KBM-7 (cell line): ENCODE measurements at places on chromosomes 13 and 19.
A peak's percentile ranks its signal among the peaks of the same experiment; 100 is the strongest.

- peak; percentile 82 for DNase-seq
These were observed 27.8 kb downstream of the NFIX start for GRCh38 chr19:13022859-13023636.

- no peak for DNase-seq
These were observed 11.2 kb downstream of the KDM4B start for GRCh38 chr19:4980067-4980466.

DNA sequence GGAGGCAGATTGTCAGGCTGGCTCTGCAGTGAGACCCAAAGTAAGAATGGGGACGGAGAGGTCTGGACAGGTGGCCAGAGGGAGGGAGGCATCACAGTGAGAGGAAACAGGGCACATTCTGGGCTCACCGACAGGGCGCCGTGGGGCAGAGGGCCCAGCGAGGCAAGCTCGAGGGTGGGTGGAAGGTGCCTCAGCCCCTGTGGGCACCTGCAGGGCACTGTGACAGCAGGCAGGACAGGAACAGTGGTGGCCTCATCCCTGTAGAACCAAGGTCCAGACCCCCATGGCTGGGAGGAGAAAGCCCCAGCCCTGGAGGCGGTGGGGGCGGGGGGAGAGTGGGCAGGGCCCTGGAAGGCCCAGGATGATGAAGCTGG lies 27.7 kb downstream of the PIP5K1C start:
- DNase-seq: no peak

DNA sequence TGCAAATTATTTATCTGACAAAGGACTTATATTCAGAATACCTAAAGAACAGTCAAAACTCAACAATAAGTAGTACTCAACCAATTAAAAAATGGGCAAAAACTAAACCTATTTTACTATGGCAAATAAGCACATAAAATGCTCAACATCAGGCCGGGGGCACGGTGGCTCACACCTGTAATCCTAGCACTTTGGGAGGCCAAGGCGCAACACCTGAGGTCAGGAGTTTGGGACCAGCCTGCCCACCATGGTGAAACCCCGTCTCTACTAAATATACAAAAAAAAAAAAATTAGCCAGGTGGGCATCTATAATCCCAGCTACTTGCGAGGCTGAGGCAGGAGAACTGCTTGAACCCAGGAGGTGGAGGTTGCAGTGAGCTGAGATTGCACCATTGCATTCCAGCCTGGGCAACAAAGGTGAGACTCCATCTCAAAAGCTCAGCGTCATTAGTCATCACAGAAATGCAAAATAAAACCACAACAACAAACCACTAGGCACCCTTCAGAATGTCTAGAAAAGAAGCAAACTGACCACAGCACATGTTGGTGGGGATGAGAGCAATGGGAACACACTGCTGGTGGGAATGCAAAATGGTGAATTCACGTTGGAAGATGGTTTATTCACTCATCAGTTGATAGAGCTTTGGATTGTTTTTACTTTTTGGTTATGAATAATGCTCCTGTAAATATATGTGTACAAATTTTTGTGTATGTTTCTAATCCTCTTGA lies 180.6 kb upstream of the SOX1 start:
- no peak for DNase-seq

GRCh38 chr19:55376241-55376933 lies at the start of gene TMEM190:
Gene TMEM190, plus strand, starts transcription at chr19:55376826. Its CDS starts 28 bp downstream, at chr19:55376854.
- no peak for DNase-seq

DNA sequence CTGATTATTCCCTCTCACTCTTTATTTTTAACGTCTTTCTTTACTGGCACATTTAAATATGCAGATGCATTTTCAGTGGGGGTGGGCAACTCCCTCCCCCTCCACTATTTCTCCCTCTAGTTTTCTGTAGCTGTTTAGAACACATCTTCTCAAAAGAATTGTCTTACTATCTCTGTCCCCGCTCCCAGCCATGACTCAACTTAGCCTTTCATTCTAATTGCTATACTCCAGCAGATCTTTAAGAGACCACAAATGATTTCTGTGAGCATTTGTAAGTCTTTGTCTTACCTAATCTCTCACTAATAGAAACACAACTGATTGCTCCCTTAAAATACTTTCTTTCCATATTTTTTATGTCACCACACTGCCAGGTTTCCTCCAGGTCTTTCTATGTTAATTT lies 350.9 kb downstream of the SPRY2 start:
- no peak for DNase-seq

DNA sequence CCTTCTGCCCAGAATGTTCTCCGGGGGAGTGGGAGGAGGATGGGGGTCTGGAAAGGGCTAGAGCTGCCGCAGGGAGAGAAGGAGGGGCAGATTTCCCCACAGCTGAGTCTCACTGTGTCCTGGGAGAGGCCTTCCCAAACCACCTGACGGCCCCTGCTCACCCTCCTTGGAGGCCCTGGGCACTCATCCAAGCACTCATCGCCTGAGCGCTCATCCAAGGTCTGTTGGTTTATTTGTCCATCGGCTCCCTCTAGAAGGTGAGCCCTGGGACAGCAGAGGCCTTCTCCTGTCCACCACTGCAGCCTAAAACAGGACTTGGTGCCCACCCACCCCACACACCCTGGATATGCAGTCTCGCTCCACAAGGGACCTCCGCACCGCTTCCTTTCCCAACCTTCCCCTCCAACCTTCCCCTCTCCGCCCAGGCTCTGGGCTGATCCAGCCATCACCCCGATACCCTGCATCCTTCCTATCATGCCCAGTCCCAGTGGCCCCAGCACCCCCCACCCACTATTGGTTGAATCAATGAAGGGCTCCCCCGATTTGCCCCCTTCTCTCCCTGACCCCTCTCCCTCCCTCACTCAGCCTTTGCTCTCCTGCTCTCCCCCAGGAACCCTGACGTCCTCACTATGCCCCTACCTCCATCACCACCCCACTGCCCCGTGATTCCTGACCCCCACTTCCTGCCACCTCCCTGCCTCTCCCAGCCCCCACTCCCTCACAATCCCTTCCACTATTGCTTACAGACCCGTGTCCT lies 1.7 kb downstream of the UBXN6 start:
- DNase-seq: no peak

GRCh38 chr13:99211421-99212035 lies 10.9 kb downstream of the UBAC2 start:
- DNase-seq: no peak

GRCh38 chr19:52635786-52636570 lies 2.2 kb downstream of the ZNF83 start:
- DNase-seq: no peak

DNA sequence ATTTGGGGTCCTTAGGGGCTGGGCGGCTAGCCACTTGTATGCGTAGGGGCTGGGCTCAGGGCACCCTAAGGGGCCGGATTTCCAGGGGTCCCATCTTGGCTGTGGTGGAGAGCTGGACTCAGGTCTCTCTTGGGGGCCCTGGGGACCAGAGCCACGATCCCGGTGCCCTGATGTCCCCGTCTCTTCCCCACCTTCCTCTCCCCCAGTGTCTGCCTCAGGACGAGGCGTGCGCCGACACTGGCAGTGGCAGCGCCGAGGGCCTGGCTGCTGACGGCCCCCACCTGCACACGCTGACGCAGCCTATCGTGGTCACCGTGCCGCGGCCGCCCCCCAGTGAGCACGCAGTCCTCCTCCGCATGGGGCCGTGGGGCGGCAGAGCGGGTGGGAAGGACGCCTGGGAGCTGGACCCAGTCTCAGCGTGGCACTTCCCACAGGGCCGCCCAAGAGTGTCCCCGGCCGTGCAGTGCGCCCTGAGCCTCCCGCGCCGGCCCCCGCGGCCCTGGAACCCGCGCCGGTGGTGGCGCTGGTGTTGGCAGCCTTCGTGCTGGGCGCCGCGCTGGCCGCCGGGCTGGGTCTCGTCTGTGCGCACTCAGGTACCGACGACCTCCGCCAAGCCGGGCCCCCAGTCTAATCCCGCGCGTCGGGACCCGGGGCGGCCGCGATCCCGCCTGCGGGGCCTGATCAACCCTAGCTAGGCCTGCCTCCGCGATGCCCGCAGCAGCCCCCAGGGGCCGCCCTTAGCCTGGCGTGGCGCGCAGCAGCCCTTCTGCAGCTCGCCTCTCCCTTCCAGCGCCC lies 2.7 kb upstream of the SNAPC2 start:
- peak; percentile 72 for DNase-seq

- peak; percentile 32 for DNase-seq
These were observed 21.1 kb downstream of the ARL11 start for GRCh38 chr13:49649244-49649962.

DNA sequence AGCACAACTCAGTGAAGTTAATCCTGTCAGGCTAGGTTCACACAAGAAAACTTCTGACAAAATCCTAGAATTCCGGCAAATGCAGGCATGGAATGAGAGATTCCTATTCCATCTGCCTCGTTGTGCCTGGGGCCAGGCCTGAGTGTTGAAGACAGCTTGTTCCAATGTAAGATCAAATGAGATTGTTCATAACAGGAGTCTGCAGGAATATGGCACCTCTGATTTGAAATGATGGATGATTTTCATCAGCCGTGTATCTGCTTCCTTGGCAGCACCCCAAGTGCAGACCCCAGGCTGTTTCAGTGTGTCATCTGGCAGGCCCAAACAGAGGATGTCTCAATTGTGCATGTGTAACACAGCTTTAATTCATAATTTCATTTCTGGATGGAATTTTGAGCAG lies 35.3 kb upstream of the SACS start:
- DNase-seq: no peak

DNA sequence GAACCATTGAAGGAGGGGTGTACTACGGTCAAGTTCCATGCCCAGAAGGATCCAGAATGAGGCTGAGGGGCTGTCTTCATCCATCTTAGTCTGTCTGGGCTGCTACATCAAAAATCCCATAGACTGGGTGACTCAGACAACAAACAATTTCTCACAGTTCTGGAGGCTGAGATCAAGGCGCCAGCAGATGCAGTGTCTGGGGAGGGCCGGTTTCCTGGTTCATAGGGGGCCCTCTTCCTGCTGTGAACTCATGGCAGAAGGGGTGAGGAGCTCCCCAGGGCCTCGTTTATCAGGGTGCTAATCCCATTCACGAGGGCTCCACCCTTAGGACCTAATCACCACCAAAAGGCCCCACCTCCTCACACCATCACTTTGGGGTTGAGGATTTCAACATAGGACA lies 14.7 kb upstream of the KCTD15 start:
- no peak for DNase-seq

- peak; percentile 40 for DNase-seq
These were observed 7.9 kb downstream of the ZNF787 start for GRCh38 chr19:56113074-56113632.
